AG04450 (cell line): ENCODE measurements at places on chromosomes 12 and 14.

DNA sequence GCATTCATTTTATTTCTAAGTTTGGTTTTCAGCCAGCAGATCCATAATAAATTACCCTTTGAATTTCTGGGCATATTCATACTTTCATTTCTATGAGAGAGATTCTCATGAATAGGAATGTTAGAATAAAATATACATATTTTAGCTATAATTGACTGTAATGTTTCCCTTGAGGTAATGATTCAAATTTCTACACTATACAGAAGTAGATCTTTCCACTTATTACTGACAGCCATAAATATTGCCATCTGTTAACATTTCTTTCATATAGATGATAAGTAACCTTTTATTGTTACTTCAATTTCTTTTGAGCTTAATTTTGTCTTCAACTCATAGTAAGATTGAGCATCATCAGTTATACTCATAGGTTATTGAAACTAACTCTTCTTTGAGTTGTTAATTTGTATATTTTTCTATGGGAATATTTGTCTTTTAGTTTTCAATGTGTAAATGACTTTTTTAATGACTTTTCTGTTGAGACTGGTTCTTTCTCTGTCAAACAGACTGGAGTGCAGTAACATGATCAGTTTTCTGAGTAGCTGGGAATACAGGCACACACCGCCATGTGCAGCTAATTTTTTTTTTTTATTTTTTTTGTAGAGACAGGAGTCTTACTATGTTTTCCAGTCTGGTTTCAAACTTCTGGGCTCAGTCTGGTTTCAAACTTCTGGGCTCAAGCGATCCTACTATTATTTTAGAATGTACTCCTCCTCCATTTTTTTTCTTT, 991.6 kb downstream of the SLC6A15 start:
- DNase-seq: no peak

DNA sequence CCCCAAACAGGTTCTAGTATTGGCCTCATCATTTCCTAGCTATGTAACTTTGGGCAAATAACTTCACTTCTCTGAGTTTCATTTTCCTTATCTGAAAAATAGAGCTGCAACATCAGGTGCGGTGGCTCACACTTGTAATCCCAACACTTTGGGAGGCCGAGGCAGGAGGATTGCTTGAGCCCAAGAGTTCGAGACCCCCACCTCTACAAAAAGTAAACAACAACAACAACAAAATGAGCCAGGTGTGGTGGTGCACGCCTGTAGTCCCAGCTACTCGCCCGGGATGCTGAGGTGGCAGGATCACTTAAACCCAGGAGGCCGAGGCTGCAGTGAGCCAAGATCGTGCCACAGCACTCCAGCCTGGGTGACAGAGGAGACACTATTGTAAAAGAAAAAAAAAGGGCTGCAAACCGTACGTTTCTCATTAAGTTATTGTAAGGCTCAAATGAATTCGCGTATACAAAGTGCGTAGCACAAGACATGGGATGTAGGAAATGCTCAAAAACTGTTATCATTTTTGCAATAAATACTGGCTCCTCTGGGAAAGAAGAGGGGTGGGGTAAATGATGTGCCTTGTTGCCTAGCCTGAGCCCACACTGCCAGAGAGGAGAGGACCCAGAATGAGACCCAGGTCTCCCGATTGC, 903 bp downstream of the C12orf76 start:
- no peak for DNase-seq

GRCh38 chr12:59036973-59037762, 116.9 kb upstream of the LRIG3 start:
- no peak for DNase-seq

GRCh38 chr12:54749191-54749818, 101.1 kb upstream of the DCD start:
- DNase-seq: peak; percentile 15

GRCh38 chr12:108821407-108822397, 35.7 kb downstream of the SSH1 start:
- no peak for DNase-seq

GRCh38 chr14:71168564-71169427, 261.5 kb downstream of the PCNX1 start:
- DNase-seq: no peak

GRCh38 chr12:5864301-5864700, 80.8 kb downstream of the ANO2 start:
- DNase-seq: no peak

GRCh38 chr14:36069535-36069900, 107.0 kb downstream of the PTCSC3 start:
- no peak for DNase-seq

DNA sequence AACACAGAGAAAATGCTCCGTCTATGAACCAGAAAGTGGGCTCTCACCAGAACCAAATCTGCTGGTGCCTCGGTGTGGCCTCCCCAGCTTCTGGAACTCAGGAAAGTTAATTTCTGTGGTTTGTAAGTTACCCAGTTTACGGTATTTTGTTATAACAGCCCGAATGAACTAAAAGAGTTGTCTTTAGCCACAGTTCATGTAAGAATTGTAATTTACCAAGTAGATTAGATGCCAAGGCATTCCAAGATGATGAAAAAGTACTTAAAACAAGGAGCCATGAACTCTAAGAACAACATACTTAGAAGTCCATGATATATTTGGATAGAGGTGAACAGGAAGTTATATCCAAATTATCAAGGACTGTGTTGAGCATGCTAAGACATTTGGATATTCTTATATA, 259.9 kb upstream of the GARIN6 start:
- no peak for DNase-seq

- DNase-seq: peak; percentile 23
These were observed 17.4 kb downstream of the TMPO start for GRCh38 chr12:98532687-98533304.

DNA sequence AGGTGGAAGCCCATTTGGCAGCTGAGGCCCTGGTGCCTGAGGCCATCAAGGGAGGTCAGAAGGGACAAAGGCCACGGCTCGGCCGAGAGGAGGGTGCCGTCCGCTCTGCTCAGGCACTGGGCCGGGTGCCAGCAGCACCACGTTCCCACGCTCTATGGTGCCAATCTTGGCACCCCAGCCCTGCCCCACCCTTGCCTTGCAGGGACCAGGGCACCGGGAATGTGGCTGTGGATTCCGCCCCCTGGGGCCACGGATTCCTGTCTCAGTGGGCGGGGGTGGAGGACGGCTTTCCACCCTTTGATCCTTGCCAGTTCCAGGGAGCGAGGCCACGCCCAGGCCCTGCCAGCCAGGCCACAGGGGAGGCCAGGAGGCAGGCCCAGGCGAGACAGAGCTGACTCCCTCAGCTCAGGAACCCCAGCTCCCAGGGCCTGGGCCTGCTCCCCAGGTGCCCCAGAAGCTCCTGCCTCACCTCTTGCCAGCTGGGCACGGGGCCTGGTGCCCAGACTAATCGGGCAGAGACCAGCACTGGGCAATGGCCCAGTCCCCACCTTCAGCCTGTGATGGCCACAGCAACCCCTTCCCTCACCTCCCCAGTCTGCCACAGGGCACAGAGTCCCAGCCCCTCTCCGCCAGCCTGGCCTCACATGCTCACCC, 26.4 kb upstream of the GPR132 start:
- DNase-seq: no peak

DNA sequence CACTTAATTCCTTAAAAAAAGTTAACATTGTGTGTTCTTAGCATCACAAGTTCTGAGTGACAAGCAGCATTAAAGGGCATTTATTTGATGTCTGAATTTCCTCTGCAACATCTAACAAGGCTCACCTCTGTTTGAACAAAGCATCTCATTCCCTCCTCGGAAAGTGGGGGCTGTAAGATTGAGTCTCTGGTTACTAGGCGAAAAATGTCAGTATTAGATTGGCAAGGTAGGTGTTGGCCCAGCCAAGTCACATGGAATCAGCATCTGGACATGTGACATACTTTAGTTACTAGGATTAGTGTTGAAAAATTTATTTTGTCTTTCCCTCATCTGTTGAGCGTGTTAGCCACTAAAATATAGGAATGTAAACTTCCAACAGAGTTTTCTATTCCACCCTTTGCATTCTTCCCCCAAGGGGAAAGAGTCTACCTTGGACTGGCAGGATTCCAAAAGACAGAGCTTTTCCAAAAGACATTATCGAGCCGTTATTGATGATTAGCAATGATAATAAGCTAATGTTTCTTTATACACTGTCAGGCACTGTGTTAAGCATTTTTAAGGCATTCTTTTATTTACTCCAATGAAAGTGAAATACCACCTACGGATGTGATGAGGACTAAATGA, 194.9 kb upstream of the BTG1 start:
- no peak for DNase-seq

- DNase-seq: no peak
These were observed 22.2 kb downstream of the MAP4K5 start for GRCh38 chr14:50510157-50510556.

DNA sequence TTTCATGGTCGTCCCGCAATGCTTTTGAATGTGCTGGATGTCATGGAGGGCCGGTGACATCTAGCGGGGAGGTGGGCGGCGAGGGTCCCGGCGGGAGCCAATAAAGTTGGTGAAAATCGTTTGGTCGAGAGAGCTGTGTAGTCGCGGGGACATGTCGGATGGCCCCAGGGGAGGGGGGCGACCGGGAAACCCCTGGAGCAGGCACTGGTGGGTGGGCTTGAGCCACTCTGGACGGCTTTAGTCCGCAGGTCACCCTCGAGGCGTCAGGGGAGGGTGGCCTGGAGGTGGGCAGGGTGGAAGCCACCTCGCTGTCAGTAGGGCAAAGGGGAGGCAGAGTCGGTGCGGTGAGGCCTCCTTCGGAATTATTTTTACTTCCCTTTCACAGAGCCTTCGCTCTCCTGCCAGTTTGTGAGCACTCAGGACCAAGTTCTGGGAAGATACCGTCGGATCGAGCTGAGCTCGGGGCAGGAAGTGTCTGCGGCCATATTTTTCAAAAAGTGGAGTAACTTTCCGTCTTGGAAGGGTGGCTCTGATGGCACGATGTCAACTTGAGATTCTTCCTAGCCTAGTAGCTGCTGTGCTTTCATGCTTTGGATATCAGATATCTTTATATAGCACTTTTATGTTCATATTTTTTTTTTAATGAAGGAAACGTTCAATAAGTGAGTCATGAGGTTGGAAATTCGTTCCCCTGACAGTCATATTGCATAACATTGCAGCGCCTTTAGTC, 28.2 kb downstream of the WBP11 start:
- DNase-seq: no peak

DNA sequence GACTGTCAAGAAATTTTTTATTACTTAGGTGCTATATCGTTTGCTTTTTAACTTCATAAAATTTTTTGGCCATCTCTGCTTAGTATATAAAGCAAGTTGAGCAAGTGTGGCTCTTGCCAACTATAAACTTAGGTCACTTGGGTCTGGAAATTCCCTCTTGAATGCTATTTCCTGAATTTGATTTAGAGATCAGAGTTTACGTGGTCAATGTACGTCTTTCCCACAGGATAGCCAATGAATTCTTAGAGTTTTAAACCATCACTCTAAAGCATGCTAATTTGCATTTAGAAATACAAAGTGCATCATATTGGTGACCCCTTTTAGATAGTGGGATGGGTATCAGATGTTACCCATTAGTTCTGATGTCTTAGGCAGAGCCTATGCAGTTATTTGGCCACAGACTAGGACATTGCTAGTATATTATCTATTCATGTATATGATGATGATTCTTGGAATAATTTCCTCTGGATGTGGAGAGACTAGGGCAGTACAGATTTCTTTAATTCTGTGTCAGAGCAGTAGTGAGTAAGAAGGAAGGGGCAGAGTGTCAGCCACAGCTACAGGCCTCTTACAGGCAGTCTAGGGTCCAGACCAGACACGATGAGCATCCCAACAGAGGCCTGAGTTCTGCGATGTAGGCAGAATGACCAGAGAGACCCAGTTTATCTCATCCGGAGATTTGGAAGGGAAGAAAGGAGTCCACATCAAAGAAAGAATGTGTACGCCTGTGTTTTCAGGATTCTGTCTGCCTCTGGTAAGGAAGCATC, 30.3 kb downstream of the SCN8A start:
- no peak for DNase-seq

DNA sequence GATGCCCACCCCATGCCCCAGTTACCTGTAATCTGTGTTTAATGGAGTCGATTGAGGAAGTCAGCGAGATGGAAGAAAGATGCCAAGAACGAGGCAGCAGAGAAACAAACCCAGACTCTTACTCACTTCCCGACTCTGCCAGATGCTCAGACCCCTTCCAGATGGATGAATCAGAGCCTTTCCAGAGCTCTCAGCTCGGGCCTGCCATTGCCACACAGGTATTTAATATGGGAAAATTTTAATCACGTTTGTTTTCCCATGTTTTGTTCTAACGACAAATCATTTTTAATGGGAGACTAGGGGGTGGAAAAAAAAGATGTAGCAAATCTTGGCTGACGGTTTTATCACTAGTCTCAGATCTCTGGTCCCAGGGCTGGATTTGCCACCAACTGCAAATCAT, 72.5 kb upstream of the SRRM4 start:
- DNase-seq: no peak

GRCh38 chr12:111645433-111645832, 40.3 kb downstream of the BRAP start:
- no peak for DNase-seq

DNA sequence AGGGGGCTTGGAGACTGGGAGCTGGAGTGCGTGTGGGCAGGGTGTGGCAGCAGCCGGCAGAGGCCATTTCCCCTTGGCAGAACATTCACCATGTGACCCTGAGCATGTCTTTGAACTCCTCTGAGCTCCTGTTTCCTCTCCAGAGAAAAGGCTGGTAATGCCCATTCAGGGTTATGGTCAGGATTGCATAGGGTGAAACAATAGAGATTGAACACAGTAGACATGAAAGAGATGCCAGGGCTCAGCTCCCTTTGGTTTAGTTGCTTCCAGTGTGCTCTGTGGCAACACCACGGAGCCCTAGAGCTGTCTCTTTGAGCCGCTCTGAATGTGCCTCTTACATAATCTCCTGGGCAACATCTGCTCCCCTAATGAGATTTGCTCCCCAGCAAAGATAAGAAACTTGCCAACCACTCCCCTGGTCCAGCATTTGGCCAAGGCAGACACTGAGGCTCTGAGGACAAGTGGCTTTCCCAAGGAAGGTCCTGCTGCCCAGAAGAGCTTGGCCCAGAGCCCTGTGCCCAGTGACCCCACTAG, 4.6 kb downstream of the IFI27 start:
- DNase-seq: no peak

GRCh38 chr12:15427913-15428312, 105.6 kb downstream of the PTPRO start:
- DNase-seq: no peak

GRCh38 chr12:1204581-1205121, 213.6 kb downstream of the ERC1 start:
- no peak for DNase-seq

DNA sequence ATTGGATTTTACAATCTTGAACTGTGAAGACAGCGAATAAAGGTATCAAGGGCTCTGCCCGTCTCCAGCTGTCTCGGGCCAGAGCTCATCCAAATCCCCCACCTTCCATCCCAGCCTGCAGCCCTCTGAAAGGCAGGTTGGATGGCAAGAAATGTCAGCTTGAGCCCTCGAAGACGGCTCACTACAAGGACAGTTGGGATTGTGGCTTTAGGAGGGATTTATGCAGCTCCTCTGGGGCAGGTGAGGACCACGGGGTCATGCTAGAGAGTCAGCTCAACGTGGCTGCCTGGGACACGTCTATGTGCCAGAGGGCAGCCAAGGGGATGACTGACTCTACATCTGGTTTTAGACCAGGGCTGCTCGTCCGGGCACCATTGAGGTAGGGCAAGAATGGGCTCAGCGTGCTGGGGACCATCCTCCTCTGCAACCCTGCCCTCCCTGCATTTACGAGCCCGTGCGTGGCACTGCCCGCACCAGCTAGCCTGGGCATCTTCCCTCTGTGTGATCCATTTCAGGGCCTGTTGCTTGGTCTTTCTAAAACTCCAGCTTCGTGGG, 16.2 kb downstream of the MVK start:
- no peak for DNase-seq

- no peak for DNase-seq
These were observed 5.5 kb downstream of the AJUBA start for GRCh38 chr14:22976620-22977433.
